ENCODE measurements at places on chromosomes 4 and X.

DNA sequence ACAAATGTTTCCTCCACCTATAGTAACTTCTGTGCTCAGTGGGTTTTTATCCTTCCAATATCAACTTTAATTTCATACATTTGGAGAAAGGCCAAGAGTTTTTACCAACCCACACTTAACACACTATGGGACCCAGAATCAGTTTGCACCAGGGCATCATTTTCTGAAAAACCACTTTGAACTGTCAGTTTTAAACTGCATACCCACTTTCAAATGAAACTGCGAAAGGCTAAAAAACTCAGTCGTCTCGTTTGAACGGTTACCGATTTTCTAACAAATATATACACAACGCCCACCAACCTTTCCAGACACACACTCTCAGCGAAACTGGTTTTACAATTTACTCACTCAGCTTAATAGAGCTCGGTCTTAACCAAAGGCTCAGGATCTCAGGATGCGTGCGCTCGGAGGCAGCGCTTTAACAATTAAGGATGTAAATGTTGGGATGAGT, 376 bp downstream of the ABCG2 start:
- DNase-seq = no peak

DNA sequence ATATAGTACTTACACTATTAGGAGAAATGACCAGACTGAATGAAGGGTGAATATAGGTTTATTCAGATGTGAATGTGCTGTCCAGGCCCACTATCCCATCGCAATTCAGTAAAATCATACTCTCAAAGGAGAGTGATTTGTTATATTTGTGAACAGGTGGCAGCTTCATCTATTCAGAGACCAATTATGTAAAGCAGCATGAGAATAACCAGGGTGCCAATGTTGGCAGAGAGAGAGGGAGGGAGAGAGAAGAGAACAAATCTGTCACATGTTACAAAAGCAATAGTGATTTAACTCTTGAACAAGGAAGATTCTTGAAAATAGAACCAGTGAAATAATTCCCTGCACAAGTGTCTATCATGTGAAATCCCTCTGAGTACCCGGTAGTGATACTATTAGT, 38.9 kb upstream of the TLL1 start:
- DNase-seq = peak; percentile 22

- peak; percentile 4 for DNase-seq
Measured at GRCh38 chrX:12970691-12971202, 4.2 kb upstream of the TMSB4X start.

- no peak for DNase-seq
Measured at GRCh38 chr4:40195182-40196177, 1.4 kb upstream of the RHOH start.

DNA sequence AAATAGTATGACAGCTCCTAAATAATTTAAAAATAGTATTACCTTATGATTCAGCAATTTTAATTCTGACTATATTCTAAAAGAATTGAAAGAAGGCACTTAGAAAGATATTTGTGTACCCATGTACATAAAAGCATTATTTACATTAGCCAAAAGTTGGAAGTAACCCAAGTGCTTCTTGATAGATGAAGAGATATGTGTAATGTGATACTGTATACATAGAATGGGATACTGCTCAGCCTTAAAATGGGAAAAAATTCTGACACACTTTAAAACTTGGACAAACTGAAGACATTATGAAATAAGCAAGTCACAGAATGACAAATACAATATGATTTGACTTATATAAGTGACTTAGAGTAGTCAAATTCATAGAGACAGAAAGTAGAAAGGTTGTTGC, 112.2 kb downstream of the IDS start:
- no peak for DNase-seq

DNA sequence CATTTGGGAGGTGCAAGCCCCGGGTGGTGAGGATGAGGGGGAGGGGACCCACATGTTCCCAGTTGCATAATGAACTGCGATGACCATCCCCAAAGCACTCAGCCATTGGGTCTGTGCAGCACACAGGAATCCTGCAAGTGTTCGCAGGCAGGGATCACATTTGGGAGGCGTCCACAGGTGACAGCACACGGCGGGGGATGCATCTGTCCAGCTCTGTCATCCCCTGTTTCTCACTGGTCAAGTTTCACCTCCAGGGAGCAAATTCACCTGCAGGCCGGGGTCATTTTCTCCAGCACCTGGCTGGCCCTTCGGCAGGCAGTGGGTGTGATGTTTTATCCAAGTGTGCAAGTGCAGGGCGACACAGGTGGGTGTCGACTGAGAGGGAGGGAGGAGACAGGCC, 33.3 kb upstream of the SORCS2 start:
- DNase-seq = no peak

DNA sequence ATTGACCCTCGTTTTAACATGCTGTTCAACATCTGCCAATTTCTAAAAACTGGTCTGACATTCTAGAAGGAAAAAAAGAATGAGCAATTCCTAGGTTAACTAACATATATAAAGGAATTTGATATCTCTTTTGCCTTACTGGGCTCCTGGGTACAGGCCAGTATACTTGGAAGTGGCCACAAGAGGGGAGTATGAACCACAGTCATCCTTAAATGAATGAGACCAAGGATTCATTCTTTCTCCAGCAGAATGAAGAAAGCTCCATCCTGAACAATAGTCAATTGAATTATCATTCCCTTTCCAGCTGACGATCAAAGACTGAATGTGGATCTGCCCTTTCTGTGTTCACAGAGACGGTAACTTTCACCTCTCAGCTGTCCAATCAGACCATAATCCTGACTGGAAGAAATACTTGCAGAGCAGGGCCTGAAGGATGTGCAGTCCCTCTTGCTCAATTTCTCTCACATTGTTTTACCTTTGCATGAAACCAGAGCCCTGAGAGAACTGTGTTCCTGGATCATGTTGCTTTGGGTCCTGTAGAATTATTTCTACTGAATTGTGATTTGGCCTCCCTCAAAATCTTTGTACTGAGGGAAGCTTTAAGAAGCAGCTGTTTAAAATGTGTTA, 14.8 kb upstream of the SPARCL1 start:
- DNase-seq = no peak

- no peak for DNase-seq
Measured at GRCh38 chrX:131951166-131951565, 71.9 kb upstream of the STK26 start.

DNA sequence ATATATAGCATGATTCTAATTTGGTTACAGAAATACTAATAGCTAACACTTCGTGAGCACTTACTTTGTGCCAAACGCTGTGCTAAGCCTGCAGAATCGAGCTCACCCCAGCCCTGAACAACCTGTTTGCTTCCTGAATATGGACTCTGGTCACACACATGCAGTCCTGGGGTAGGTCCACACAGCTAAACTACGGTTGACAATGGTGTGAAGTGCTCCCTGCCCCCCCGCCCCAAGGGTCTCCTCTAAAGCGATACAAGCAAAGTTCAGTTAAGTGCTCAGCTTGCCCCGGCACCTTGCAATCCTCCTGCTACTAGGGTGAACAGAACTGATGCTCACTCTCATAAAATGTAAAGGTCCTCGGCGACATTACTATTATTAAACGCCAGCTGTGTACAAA, 879 bp downstream of the FOXP3 start:
- DNase-seq = no peak

Data from NCI-H1694 treated with DMSO at 0.1 percent for 48 hours (cell line).